ENCODE measurements at places on chromosomes 6 and 20.

DNA sequence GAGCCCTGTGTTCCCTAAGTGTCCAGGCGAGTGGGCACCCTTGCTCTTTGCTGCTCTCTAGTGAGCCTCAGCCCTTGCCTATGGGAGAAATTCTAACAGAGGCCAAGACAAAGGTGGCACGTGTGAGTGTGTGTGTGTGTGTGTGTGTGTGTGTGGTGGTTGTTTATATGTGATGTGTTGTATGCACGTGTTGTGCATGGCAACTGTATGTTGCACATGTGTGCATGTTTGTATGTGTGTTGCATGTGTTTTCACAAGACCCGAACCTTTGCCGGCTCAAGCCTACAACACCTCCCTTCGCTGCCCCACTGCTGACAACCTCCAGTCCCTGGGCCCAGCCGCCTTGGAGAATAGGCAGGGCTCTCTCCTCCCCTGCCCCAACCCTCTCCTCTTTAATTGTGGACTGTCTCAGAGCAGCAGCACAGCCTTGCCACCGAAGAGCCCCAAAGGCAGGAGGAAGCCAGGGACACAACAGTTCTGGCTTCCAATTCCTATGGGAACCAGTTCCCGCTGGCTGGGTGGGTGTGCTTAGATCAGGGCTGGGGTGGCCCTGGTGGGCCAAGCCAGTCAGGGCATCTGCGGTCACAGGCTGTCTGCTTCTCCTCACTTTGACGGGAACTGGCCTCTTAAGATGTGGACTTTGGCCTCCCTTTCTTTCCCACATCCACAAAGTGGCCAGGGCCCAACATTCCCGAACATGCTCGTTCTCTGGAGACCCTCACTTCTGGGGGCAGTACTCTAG lies 2.7 kb downstream of the KCNK16 start:
- no peak for DNase-seq

- no peak for DNase-seq
Observed at GRCh38 chr6:88491266-88491880, 325.2 kb upstream of the CNR1 start.

DNA sequence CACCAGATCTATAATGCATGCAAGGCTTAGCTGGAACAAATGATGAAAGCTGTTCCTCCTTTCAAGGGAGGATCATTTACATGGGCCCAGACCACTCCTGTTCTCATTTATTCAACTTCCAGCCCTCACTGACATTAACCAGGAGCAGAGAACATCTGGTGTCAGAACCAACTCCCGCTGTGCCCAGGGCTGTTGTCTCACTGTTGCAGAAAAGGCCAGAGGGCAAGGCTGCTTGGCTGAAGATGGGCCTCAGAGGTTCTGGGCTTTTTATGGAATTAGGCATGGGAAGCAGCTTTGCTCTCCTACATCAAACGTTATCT lies 164.2 kb downstream of the GMPR start:
- peak; percentile 29 for DNase-seq

DNA sequence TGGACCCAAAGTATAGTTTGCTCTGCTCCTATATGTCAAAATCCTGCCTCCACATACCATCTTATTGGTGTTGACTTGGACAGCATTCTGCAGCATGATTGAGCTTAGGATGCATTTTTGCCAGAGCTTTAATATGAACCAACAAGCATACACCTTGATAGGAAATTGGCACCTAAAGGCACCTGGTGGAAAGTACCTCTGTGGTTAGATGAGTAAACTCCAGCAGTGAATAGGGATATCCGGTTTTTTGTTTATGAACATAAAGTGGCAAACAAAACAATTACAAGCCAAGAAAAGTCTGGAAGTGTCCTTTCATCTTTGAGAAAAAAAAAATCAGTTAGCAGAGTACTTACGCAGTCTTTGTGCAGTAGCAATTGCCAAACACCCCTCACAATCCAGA lies 6.2 kb upstream of the CYP24A1 start:
- DNase-seq = no peak

DNA sequence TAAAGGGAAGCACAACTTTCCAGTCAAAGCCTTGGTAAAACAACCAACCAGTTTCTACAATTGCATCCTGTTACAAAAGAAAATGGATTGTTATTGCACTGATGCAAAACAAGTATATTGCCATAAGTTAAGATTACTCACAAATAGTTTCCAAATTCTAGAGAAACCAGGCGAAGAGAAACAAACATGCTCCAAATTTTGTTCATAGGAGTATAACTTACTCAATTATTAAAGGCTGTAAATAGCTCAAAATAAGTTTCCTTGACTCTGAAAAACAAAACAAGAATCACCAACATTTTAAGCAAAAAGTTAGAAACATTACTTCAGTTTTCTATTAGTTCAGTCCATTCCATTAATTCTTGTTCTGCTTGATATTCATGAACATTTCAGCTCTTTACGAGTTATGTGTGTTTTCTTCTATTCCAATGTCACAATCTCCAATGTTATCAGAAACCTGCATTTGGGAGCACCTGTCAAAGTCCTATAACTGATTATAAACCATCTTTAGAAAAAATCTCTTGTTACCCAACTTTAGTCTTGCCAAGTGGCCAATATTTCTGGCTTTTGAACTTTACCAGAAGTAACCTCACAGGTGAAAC lies 137.9 kb upstream of the THBS2 start:
- DNase-seq = no peak

GRCh38 chr6:7238900-7239589 lies 74.0 kb downstream of the SSR1 start:
- DNase-seq = peak; percentile 68

Data from cardiac muscle cell (in vitro differentiated cells and primary cell).